T-cell (primary cell): ENCODE measurements at places on chromosomes 2 and 18. TPM values are rescaled to one million over a fixed set of nuclear protein-coding genes. Genes with fewer than 3 reads are reported as not detected.

The C1GALT1C1L gene
- not detected for total RNA-seq

The CIDEA gene
- not detected for total RNA-seq

The CCL20 gene
- total RNA-seq = 1.8 TPM

The MC2R gene
- not detected for total RNA-seq

The PLEKHA3 gene
- total RNA-seq = 24.5 TPM

The NDC80 gene
- 3.3 TPM for total RNA-seq

The ASB18 gene
- total RNA-seq = not detected

The RUFY4 gene
- total RNA-seq = 0.65 TPM

The ASIC4 gene
- not detected for total RNA-seq

The ANKRD29 gene
- total RNA-seq = 0.23 TPM

The ADRA2B gene
- 0.77 TPM for total RNA-seq

The PIEZO2 gene
- 0.13 TPM for total RNA-seq

The KCNK3 gene
- not detected for total RNA-seq

The RPRM gene
- total RNA-seq = not detected

The GPAT2 gene
- not detected for total RNA-seq

The VWC2L gene
- total RNA-seq = not detected

The SPAG16 gene
- 7.4 TPM for total RNA-seq

The HOXD3 gene
- total RNA-seq = not detected

The BMP10 gene
- total RNA-seq = not detected

The NT5C1B gene
- not detected for total RNA-seq

The HRH4 gene
- 0.86 TPM for total RNA-seq

The LHCGR gene
- total RNA-seq = not detected

The KYNU gene
- total RNA-seq = not detected

The FAM237A gene
- total RNA-seq = not detected

The SLC8A1 gene
- 0.19 TPM for total RNA-seq

The RIT2 gene
- not detected for total RNA-seq

The LYG2 gene
- total RNA-seq = not detected

The C1QL2 gene
- total RNA-seq = not detected

The MARCHF4 gene
- total RNA-seq = not detected

The ACADL gene
- total RNA-seq = not detected

The CXCR1 gene
- total RNA-seq = 0.13 TPM
